ENCODE measurements at places on chromosomes 12 and 14. TPM values are rescaled to one million over a fixed set of nuclear protein-coding genes. Genes with fewer than 3 reads are reported as not detected.
A peak's percentile ranks its signal among the peaks of the same experiment; 100 is the strongest.

Gene EMP1
- 0.04 TPM for polyA plus RNA-seq

- DNase-seq = peak; percentile 9
Observed at GRCh38 chr12:91355150-91356006, 172.8 kb upstream of the DCN start.

- peak; percentile 47 for DNase-seq
Observed at GRCh38 chr12:22543246-22544037, 900 bp downstream of the C2CD5 start.

DNA sequence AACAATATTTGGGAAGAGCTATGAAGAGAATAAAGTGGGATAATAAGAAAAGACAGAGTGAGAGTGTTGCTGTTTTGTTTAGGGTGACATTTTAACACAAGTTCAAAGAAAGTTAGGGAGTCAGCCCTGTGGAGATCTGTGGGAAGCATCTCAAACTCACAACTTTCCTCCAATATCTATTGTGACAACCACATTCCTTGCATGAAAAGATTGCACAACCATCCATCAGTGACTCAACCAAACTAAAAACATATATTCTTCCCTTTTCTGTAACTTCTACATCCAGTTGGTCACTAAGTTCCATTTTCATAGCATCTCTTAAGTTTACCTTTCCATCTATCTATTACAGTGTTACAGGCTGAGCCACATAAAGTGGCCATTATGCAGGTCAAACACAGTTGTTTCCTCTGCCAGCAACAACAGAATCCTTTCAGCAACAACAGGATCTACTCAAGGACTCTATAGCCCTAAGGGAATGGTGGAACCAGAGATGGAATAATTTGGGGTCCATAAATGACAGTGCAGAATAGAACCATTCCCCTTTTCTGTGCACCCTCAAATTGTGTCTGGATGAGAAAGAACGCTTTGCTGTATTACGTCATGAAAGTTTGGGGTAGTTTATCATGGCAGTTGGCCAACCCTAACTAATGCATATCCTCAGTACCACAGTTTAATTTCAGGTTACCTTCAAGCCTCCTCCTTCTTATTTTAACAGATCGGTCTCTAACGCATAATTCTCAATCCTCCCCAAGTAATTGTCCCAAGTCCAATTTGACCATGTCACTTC lies 118.8 kb downstream of the ST8SIA1 start:
- no peak for DNase-seq

GRCh38 chr12:126316411-126316810 lies 1251.2 kb downstream of the AACS start:
- no peak for DNase-seq

Gene CLEC14A
- polyA plus RNA-seq = not detected

GRCh38 chr12:43964033-43964432 lies 128.2 kb downstream of the TMEM117 start:
- no peak for DNase-seq

- DNase-seq = no peak
Observed at GRCh38 chr12:47766502-47767215, 6.4 kb upstream of the SLC48A1 start.

- DNase-seq = no peak
Observed at GRCh38 chr14:79197516-79197915, 1013.8 kb downstream of the DIO2 start.

DNA sequence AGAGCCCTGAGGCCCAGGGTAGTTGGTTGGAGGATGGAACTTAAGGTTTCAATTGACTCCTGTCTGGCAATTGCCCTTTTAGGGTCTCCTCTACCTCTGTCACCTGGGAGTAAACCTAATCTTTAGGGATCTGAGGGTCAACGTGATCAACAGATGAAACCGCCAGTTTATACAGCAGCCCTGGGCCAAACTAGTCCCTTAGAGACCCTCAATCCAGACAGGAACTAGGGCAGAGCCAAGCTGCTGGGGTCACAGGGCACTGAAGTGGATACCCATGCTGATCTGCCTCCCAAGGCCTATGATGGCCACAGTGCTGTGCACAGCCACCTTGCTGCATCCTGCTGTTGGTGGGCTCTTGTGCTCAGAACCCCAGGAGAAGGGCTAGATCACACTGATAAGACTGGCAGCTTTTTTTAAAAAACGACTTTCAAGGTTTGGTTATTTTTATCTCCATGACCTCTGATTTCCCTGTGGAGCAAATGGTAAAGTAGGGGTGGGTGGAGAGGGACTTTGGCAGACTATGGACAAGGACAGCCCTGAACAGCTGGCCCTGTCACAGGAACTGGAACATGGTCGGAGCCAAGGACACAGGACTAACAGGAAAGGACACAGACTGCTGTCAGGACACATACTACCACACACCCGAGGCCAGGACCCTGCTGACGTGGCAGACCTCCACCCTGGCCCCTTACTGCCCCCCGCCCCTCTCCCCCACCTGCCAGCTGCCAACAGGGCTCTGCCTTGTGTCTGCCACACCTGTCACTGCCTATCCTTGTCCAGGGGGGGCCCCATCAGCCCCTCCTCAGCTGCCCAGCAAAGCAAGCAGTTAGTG lies 474 bp downstream of the FITM1 start:
- DNase-seq = no peak

DNA sequence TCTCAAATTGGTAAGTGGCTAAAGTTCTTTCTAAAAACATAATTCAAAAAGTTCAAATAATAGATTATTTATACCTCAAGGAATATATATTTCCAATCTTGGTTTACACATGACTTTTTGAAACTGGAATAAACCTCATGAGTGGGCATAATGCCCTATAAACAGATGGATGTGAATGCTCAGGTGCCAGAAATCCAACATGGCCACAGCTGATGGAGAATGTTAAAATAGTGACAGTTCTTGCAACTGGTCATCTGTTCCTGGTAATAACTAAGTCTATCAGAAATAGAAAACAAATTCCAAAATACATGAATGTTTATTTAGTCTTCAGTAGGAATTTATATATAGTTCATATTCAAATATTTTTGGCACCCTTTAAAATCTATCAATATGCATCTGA lies 21.6 kb upstream of the CNOT2 start:
- no peak for DNase-seq

Gene STYK1
- polyA plus RNA-seq = 2.8 TPM

Gene STON2
- polyA plus RNA-seq = not detected

Gene KITLG
- polyA plus RNA-seq = not detected

Gene ANAPC5
- 248 TPM for polyA plus RNA-seq

All from immature natural killer cell (primary cell).